ENCODE measurements at places on chromosomes 11 and 22.

GRCh38 chr22:22666307-22667091 lies 22.1 kb downstream of the GGTLC2 start:
- DNase-seq = no peak

DNA sequence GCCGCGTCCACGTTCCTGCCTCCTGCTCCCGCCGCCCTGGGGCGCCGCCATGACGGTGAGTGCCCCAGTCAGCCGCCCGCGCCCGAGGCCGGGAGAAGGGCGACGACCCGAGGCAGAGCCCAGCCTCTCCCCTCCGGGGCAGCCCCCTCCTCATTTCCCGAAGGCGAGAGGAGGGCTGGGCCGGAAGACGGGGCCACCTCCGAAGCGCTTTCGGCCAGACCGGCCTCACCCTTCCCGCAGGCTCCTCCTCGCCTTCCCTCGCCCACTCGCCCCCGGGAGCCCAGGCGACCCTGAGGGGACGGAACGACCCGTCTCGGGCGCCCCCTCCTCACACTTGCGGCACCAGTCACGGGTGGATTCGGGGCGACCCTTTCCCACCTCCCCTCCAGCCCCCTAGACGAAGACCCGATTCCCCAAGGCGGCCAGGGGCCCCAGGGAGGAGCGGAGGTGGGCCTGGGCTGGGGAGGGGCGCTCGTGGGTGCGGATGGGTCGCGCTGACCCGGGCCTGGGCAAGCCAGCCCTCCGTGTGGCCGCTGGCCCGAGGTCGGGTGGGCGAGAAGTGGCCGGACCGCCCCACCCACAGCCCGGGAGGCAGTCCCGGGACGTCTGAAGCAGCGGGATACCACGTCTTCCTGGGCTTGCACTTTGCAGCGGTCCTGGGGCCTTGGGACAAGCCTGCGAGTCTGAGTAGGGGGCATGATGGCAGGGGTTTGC lies 49.7 kb downstream of the TRIOBP start:
- no peak for DNase-seq

DNA sequence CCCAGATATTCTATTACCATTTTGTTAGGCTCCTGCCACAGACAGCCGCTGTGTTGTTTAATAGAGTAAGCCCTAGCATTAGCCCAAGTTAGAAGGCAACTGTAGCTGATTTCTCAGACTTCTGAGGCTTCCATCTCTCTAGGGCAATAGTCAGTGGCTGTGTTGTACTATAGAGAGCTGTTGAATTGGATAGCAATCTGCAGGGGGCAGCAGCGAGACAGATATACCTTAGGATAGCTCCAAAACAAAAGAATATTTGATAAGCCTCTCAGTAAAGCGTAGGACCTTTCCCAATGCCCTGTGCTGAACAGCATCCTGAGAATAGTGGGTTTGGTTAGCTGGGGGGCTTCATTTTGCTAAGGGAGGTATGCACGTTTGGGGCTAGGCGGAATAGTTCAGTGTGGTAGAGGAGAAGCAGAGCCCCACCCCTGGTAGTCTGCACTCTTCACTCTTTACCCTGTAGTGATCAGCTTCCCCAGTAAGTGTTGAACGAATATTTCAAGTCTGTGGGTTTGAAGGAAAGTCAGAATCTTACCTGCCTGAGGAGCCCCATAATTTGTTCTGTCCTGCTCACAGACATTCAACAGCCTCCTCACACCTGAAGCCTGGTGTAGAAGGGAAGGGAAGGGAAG lies 515.1 kb downstream of the INSC start:
- DNase-seq = no peak

DNA sequence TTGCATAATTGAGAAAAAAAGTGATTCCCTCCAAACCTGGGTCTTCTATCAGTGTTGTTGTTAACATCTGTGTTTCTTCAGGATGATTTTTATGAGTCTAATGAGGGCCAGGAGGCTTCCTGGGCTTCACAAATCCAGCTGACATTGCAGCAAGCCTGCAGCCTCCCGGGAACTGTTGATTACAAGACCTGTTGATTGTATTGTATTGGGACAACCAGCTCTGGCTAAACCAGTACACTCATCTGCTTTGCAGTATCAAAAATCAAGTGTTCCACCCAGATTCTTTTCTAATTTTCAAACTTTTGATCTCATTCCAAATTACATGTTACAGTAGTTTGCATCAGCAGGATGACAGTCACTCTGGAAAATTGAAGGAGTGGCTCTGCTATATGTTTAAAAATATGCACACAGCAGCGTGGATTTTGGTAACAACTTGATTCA lies 16.1 kb upstream of the PRSS23 start:
- DNase-seq = no peak

GRCh38 chr11:58318532-58318931 lies 40.3 kb downstream of the OR5B17 start:
- no peak for DNase-seq

DNA sequence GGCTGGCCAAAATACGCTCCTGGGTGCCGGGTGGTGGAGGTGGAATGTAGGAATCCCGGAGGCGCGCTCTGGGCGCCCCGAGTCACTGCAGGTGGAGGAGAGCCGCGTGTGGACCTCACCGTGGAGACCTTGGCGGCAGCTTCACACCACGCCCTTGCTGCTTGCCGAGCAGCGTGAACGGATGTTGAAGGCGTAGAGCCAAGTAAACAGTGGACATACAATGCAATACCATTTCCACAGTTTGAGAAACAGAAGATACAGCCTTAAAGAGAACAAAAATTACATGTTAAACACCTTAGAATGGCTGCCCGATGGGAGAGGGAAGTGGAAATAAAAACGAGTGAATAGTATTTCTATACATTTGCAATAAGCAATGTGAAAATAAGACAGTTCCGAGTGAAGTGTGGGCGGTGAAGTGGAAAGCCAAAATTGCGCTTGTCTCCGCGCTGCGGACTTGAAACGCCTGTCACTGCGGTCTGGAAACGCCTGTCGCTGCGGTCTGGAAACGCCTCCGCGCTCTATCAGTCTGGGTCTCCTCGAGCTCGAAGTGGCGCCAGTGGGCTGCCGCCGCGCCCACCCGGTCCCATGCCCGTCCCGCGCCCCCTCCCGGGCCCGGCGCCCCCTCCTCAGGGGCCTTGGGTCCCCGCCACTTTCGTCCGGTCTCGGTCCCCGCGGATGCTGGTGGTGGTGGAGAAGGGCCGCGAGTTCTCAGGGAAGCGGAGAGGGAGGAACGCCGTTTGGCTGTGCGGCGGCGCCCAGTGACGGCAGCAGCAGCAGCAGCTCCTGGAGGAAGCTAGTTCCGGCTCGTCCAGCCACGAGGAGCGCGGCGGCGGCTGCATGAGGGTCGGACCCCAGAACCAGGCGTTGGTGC lies 1.6 kb downstream of the NCR3LG1 start:
- no peak for DNase-seq

GRCh38 chr22:33335611-33336279 lies 277.6 kb upstream of the SYN3 start:
- no peak for DNase-seq

- DNase-seq = no peak
Measured at GRCh38 chr11:33258631-33259205, 1.5 kb downstream of the HIPK3 start.

DNA sequence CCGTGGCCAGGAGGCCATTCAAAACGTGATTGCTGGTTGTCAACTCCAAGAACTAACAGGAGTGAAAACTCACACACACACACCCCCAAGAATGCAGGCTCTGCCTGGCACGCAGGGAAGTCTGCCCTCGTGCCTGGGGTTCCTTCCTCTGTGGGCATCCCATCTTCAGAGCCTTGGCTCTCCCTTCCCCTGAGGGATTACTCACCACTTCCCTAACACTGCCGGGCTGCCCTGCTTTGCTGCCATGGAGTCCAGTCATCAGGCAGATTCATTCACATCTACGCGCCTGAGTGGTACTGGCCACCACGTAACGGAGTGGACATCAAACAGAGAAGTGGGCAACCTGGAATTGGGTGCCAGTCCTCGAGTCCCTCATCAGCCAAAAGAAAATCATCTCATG lies 120.7 kb upstream of the TMEM45B start:
- DNase-seq = no peak

DNA sequence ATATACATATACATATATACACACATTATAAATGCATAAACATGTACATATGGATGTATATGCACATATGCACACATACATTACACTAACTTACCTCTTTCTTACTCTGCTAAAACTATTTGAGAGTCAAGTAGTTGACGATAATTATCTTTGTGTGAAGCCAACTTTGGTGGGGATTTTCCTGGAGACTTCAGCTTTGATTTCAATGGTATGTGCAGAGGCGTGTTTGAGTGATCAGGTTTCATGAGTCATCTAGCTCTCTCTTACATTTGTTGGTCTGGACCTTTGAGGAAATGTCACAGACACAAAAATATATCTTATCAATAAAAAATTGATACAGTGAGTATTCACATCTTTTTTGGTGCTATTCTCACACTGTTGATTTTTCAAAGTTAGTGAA lies 769.1 kb upstream of the LUZP2 start:
- DNase-seq = no peak

DNA sequence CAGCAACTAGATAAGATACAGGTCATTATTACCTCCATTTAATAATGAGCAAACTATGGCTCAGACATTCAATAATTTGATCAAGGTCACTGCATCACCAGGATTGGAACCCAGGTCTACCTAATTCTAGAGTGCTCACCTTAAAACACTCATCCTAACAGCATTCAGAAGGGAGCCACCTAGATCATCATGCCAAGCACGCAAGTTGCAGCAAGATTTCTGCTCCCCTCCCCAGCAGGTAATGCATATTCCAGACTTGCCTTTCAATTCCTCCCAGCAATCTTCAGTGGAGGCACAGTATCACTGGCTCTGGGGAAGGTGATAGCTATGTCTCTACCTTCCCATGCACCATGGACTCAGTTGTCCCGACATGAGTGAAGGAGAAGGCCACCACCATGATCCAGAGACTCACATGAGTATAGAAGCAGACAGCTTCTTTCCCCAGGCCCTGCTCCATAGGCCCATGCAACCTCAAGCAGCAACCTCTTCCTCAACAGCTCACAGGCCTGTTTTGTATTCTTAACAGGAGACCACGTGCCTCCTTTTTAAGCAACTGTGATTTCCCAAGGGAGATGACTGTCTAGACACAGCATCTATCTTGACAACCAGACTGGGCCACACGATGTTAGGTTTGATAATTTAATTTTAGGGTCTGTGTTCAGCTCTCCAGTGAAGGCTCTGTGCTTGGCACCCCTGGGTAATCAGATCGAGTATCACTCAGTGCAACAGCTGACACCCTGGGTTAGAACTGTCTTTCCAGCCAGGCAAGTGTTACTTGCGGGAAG lies 36.4 kb downstream of the RAB30 start:
- no peak for DNase-seq

DNA sequence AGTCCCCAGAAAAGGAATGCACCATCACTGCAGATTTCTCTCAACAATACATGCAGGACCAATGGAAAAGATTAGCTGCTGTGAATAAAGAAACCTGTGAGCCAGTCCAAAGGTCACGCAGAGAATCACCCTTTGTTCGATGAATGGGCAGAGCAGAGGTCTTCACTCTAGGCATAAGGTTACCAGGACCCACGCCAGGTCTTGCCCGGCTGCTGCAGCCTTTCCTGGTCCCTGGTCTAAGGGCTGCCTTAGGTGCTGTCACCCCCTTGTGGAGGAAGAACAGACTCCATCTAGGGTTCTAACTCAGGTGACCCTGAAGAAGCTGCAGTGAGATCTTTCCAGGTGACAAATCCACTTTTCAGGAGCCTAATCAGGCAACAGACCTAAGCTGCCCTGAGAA lies 29.0 kb upstream of the NAP1L4 start:
- no peak for DNase-seq

- no peak for DNase-seq
Measured at GRCh38 chr11:76613901-76614300, 56.6 kb downstream of the LRRC32 start.

DNA sequence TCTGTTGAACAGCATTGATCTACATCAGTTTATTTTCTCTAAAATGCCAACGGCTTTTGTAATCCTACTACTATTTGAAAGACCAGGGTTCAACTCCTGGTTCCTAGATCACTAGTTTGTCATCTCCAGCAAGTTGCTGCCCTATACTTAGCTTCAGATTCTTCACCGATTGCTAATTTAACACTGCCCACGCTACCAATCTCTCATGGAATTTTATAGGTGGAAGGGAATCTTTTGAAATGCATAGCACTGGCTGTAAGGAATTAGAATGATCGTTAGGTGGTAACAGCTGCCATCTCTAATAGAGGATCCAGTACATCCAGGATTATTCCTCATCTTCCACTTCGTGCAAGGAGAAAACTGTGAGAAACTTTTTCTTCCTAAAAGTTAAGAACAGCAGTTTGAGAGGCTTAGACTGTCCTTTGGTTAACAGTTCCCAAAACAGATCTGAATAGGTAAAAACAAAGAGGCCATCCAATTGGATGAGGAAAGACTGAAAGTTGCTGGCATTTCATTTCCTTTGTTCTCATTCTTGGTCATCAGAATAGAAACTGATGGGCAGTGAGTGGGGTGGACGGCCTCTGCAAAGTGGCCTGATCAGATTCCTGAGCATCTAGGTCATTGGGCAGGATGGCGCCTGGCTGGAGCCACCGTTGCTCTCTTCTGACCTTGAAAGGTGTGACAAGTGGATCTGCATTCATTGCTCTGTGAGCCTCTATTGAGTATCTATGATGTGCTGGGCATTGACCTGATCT lies 236.3 kb upstream of the SORL1-AS1 start:
- no peak for DNase-seq

All from SHP77 treated with DMSO at 0.1 percent for 48 hours (cell line).